ENCODE measurements at places on chromosomes 4 and X. TPM values are rescaled to one million over a fixed set of nuclear protein-coding genes. Genes with fewer than 3 reads are reported as not detected.

GRCh38 chr4:138297743-138298405 lies 55.7 kb upstream of the SLC7A11 start:
- H3K4me3 ChIP-seq: no peak overlapping the region
- no peaks in the 10 kb centered on the region for H3K36me3 ChIP-seq
- no peak for DNase-seq
- no peaks in the 10 kb centered on the region for H3K4me1 ChIP-seq

The FGD1 gene
- 4.6 TPM for total RNA-seq

The OPHN1 gene
- 7.3 TPM for total RNA-seq

DNA sequence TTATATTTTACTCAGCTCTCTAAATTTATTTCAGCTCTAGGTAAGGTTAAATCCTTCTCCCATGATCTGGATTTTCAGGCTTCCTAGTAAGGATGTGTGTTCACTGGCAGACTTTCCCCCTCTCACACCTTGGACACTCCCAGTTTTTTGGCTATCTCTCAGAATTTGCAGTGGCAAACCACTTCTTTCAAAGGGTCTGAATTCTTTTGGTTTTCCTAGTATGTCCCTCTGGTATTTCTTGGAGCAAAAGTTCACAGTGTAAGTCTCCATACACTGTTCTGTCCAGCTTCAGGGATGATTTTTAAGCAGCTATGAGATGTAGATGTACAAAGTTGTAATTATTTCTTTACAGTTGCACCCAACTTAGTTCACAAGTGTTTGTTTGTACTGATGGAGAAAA lies 653.8 kb upstream of the GALNT7 start:
- no peak for DNase-seq
- no peaks in the 10 kb centered on the region for H3K27me3 ChIP-seq
- H3K4me1 ChIP-seq: no peaks in the 10 kb centered on the region
- H3K27ac ChIP-seq: no peak overlapping the region
- H3K36me3 ChIP-seq: no peaks in the 10 kb centered on the region
- H3K4me3 ChIP-seq: no peak overlapping the region

GRCh38 chrX:2831471-2832228 lies 2.9 kb downstream of the GYG2 start:
- H3K27me3 ChIP-seq: peaks cover 27% of the 10 kb centered on the region
- no peak overlapping the region for H3K4me3 ChIP-seq
- DNase-seq: no peak
- H3K36me3 ChIP-seq: no peaks in the 10 kb centered on the region
- peaks cover 18% of the 10 kb centered on the region for H3K4me1 ChIP-seq

DNA sequence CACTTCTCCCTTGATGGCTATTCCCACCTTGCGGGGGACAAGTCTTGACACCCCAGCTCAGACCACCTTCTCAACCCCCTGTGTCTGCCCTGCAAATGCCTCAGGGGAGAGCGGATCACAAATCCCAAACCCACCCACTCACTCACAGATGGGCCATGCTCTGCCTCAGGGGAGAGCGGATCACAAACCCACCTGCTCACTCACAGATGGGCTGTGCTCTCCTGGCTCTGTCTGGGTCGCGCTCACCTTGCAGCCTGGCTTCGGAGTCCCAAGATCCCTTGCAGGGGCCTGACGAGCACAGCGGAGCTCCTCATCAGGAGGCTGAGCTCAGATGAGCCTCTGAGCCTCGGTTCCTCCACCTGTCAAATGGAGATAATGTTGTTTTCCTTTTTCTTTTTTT lies 38.6 kb downstream of the HTRA3 start:
- H3K27me3 ChIP-seq: no peaks in the 10 kb centered on the region
- DNase-seq: no peak

The NRK gene
- 7.6 TPM for total RNA-seq

The NEXMIF gene
- total RNA-seq: 5.0 TPM

DNA sequence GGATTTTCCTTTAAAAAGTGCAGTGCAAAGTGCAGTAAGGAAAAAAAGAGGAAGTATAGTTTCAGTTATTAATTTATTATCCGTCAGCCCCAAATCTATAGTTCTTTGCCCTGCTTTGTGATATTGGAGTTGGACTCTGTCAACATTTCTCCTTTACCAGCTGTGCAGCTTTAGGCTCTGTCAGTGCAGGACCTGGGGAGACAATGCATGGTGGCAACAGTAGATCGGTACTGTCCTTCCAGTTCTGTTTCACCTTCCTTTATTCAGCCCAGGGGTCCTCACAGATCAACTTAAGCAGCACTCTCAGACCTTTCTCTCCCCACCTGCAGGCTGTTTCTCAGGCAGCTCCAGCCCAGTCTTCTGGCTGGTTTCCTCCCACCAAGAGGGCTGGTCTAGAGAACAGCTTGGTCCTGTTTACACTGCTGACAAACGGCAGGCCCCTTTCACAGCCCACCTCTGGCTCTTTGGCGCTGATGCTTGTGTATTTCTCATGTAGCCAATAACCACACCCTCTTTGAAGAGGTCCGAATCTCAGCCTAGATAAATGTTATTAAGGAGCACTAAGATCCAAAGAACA lies 71.6 kb downstream of the MCUB start:
- DNase-seq: no peak
- H3K4me3 ChIP-seq: no peak overlapping the region
- H3K27me3 ChIP-seq: no peaks in the 10 kb centered on the region
- peaks cover 8% of the 10 kb centered on the region for H3K4me1 ChIP-seq
- H3K27ac ChIP-seq: no peak overlapping the region
